Stimulated activated CD4-positive, alpha-beta T cell treated with anti-CD3 and anti-CD28 coated beads, TNF-alpha, amount 100 ng/mL, for 1 hour (primary cell): ENCODE measurements at places on chromosomes 16 and 17.

- no peak for DNase-seq
These were observed 700 bp downstream of the MFAP4 start for GRCh38 chr17:19386051-19386929.

DNA sequence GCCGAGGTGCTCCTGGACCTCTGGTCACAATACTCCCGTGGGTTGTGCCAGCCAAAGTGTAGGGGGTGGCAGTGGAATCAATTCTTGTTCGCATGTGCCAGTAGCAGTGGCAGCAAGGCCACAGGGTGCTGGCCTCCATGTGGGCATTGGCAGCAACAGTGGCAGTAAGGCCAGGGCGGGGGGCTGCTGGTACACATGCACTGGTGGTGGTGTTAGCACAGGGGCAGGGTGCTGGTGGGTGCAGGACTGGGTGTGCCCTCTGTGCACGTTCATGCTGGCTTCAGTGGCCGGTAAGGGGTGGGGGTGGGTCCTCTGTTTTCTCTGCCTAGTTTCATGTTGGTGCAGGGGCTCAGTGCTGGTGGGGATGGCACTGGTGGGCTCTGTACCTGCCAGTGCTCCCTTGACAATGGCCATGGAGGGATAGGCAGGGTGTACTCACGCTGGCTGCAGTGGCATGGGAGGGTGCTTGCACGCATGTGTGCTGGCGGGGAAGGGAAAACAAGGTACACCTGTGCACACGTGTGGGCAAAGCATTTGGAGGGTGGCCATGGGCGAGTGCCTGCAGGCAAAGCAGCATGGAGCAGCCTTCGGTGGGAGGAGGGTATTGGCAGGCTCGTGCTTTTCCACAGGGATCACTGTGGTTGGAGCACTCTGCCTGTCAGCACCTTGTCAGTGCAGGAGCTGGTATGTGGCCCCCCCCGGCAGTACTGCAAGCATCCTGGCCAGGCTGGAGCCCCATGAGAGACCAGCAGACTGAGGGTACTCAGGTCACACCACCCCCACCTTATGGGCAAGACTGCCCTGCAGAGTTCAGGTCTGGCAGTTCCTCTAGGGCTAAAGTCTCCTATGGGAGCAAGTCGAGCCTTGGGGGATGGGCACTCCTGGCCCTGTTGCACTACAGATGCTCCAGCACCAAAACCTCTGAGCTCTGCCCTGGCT, 35.8 kb downstream of the NF1 start:
- DNase-seq, result no peak

DNA sequence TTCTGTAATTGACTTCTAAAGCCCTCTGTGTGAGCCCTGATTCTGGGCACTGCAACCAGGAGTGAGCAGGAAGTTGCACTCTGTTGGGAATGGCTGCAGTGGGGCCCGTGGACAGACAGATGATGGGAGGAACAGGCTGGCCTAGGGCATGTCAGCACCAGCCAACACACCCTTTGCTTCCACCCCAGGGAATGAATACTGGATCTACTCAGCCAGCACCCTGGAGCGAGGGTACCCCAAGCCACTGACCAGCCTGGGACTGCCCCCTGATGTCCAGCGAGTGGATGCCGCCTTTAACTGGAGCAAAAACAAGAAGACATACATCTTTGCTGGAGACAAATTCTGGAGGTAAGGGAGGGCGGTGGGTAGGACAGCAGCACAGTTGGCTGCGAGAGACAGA, 10.8 kb upstream of the LPCAT2 start:
- DNase-seq, result no peak

GRCh38 chr17:49901460-49902331, 53.8 kb upstream of the TAC4 start:
- DNase-seq, result no peak

DNA sequence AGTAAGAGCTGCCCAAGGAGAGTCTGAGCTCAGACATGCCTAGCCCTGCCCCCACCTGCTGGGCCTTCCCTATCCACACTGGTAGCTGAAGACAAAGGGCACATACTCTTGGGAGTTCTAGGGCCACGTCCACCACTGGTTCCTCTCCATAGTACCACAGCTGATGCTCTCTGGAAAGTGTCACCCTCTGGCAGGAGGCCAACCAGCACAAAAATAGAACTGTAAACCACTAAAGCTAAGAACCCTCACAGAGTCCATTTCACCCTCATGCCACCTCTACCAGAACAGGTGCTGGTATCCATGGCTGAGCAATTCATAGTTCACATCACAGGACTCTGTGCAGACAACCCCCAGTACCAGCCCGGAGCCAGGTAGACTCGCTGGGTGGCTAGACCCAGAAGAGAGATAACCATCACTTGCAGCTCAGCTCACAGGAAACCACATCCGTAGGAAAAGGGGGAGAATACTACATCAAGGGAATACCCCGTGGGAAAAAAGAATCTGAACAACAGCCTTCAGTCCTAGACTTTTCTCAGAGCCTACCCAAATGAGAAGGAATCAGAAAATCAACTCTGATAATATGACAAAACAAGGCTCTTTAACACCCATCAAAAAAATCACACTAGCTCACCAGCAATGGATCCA, 115.3 kb downstream of the CEP112 start:
- no peak for DNase-seq

DNA sequence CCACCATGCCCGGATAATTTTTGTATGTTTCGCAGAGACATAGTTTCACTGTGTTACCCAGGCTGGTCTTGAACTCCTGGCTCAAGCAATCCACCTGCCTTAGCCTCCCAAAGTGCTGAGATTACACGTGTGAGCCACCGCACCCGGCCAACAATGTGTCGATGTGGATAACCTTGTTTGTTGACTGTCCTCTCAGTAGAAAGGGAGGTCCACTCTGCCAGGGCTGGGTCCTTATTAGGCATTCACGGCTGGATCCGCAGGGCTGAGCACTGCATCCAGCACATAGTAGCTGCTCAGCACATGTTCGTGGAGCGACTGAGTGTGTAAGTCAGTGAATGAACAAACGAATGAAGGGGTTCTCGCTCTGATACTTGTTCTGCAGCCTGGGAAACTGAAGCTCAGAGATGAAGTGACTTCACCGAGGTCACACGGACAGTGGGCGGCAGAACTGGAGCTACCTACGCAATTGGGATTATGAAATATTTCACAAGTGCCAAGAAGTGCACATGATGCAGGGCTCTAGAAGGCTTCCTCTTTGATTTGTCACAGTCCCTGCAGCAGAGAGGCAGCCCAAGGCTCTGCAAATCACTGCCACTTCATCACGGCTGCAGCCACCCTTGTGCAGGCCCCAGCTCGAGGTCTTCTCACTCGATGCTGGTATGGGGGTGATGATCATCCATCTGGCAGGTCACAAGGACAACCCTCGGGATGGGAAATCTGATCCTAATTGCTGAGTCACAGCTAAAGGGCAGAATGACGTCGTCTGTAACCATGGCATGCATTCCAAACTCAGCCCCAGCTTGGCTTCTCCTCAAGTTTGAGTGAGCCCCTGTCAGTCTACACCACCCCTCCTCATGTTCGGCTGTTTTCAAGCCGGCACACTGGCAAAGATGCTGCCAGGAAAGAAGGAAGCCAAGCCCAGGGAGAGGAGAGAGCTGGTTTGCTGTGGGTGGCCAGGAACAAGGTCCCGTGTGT, 28.0 kb upstream of the SNN start:
- DNase-seq, result no peak

- no peak for DNase-seq
These were observed 173.6 kb downstream of the IRF8 start for GRCh38 chr16:86072328-86073102.
